ENCODE measurements at places on chromosomes 4 and X.

- no peak for DNase-seq
Measured at GRCh38 chrX:104130808-104131207, 18.5 kb downstream of the ZCCHC18 start.

DNA sequence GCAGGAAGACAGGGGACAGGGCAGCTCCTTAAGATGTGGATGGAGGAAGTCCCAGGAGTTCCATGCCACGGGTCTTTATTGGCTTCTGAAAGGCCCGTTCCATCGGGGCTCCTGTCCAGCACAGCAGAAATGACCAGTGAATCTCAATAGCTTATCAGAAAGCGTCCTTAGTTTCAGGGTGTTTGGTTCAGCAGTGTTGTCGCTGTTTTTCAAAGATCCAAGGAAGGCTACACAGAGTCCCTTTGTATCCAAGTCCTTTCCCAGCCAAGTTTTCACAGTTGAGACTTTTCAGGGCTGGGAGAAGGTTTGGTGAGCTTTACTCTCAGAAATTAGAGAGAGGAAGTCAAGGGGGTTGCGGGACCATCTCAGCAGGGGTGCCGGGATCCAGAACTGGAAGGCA, 5.0 kb upstream of the ZCCHC4 start:
- no peak for DNase-seq

DNA sequence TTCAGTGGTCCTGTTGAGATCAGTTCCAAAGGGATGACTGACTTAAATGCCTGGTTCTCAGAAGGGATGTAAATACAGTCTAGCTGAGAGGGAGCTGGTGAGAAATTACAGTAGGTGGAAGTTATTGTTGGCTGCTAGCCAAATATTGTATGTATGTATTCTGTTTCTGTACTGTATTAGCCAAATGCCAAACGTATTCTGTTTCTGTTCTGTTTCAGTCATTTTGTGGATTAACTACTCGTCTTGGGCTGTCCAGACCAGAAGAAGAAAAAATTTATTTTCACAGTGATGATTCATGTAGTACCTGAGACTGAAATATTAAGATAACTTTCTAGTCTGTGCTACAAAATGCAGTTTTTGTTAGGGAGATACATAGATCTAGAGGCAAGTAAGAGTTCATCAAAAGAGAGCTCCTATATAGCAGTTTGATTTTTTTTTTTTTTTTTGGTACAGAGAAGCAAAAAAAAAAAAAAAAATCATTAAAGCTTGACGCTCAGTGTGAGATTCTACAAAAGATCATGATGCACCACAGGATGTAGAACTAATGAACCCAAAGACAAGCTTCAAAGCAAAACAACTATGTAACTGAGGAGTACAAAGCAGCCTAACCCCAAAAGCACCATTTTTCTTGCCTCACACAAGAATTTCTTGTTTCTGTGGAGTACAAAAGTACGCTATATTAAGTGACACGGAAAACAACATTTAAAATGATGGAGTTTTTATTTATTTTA, 54.8 kb downstream of the CASP6 start:
- no peak for DNase-seq

DNA sequence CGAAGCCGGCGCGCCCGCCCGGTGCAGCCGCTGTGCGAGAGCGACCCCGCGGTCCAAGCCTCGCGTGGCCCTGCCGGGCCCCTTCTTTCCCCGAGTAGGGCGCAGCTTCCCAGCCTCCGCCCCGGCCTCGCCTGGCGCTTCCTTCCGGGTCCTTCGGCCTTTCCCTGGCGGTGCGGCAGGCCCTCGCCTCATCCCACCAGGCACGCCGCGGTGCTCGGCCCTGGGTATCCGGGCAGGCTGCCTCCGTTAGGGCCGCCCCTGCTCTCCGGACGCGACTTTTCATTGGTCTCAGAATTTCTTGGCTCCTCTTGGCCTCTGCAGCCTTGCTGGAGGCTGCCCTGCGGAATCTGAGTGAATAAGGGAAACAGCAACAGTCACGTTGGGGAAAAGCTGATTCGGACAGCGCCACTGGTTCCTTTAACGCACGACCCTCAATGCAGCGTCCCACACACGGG, 429 bp downstream of the UVSSA start:
- DNase-seq = peak; percentile 62

- DNase-seq = no peak
Measured at GRCh38 chrX:136747003-136747986, 33.4 kb downstream of the ARHGEF6 start.

Data from skeletal muscle cell (primary cell).